ENCODE measurements at places on chromosomes 3 and 15.

DNA sequence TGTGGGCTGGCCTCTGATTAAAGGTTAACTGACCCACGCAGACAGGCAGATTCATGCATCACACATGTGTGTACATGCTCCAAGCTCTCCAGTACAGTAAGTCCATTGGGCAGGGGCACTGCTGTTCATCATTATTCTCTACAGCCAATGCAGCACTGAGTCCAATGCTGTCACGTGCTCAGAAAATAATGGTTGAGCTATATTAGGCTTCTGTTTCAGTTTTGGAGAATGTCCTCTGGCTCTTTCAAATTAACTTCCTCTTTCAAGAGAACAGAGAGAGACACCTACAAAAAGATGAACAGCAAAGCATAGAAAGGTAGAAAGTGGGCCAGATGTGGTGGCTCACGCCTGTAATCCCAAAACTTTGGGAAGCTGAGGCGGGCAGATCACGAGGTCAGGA is 202.6 kb downstream of the MEX3B start:
- DNase-seq, result no peak

DNA sequence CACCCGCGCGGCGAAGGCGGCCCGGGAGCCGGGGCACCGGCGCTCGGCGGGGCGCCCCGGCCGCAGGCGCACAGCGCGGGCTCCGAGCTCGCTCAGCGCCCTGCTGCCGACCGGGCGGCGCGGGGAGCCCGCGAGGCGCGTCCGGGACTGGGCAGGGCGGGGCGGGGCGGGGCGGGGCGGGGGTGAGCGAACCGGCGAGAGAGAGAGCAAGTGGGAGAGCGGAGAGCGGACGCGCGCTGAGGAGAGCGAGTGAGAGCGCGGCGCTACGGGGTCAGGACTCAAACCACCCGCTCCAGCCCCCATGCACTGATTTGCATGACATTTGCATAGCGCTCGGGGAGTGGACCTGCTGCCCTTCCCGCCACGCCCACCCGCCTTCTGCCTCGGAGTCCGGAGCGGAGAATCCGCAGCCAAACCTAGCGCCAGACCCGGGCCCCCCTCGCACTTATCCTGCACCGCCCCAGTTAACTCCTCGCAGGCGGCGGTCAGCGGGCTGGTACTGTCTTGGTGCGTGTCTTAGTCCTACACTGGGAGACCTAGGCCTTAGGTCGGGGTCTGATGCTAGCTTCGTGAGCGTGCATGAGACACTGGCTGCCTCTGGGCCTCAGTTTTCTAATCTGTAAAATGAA is at the start of gene MYLK:
Gene MYLK, minus strand, starts transcription at position 130 of the 629 bp plus-strand sequence. CDS start 90,491 bp downstream, outside the sequence.
- no peak for DNase-seq

DNA sequence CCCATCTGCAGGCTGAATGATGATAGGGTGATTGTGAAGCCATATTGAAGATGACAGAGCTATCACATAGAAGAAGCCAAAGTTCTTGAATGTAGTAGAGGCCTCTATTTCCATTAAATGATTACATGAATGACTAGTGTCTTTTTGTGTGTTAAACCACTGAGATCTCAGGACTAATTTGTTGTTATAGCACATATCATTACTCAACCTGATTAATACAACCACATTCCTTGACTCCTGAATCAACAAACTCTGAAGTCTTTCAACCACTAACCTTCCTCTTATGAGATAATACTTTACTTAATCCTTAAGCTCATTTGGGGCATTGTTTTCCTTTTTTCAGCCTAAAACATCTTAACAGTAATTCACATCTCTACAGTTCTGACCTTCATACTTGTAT is 564.5 kb upstream of the ADAMTS9 start:
- no peak for DNase-seq

DNA sequence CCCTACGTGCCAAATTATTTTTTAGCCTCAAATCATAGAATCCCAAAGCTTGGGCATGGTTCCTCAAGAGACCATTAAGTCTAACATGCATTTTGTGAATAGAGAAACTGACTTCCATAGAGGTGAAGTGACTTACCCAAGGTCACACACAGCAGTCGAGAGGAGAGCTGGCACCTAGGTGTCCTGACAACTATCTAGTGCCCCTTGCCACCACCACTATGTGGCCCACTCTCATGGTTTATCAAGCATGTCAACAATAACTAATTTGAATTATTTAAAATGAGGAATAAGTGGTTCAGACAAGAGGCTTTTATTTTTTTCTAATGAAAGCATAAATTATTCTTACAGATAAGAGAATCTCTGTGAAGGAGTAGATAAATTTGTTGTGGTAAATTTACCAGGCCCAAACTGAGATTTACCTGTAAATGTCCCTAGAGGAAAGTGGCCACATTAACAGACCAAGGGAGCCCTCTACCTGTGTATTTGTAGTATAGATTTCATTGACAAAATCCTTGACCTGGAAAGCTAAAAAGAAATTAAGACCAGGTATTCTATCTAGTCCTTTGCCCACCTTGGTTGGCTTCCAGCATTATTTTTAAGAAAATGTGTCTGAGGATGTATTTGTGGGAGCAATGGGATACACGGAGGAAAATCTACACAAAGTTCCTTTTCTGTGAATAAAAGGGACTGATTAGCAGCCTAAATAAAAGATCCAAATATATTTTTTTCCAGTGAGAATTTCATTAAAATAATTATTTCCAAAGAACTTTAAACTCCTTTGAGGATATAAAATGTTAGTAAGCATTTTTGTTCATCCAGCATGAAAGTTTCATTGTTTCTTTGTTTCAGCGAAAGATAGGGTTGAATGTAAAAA is 49.1 kb downstream of the IQCH start:
- DNase-seq, result no peak

- DNase-seq, result no peak
Observed at GRCh38 chr15:95141486-95141885, 910.1 kb downstream of the MCTP2 start.
